Astrocyte (in vitro differentiated cells and primary cell): ENCODE measurements at places on chromosomes 7 and 10.

DNA sequence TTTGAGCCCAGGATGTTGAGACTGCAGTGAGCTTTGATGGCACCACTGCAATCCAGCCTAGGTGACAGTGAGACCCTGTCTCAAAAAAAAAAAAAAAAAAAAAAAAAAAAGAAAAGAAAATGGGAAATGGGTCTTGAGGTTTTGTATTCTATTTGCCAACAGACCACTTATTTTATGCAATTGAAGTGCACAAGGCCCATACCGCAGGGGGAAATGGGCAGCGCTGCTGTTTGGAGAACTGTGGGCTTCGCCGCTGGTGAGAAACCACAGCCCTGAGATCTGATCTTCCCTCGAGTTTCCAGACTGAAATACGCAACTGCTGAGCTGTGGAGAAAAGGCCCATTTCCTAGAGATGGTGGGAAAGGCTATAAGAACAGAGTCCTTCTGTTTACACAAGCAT, 512.0 kb downstream of the TCERG1L start:
- no peak for DNase-seq
- no peak overlapping the region for H3K4me3 ChIP-seq
- no peak overlapping the region for H3K27ac ChIP-seq
- no peaks in the 10 kb centered on the region for H3K36me3 ChIP-seq
- H3K4me1 ChIP-seq = no peaks in the 10 kb centered on the region

- H3K36me3 ChIP-seq = no peaks in the 10 kb centered on the region
- DNase-seq = peak; percentile 81
- no peaks in the 10 kb centered on the region for H3K27me3 ChIP-seq
- H3K4me3 ChIP-seq = peak overlapping the region; percentile 86
These were observed 146.3 kb downstream of the GPR85 start for GRCh38 chr7:112940314-112940732.

GRCh38 chr7:36820527-36821170, 96.4 kb upstream of the AOAH start:
- H3K36me3 ChIP-seq = no peaks in the 10 kb centered on the region
- H3K27me3 ChIP-seq = no peaks in the 10 kb centered on the region
- H3K27ac ChIP-seq = no peak overlapping the region
- no peak overlapping the region for H3K4me3 ChIP-seq
- DNase-seq = peak; percentile 56

DNA sequence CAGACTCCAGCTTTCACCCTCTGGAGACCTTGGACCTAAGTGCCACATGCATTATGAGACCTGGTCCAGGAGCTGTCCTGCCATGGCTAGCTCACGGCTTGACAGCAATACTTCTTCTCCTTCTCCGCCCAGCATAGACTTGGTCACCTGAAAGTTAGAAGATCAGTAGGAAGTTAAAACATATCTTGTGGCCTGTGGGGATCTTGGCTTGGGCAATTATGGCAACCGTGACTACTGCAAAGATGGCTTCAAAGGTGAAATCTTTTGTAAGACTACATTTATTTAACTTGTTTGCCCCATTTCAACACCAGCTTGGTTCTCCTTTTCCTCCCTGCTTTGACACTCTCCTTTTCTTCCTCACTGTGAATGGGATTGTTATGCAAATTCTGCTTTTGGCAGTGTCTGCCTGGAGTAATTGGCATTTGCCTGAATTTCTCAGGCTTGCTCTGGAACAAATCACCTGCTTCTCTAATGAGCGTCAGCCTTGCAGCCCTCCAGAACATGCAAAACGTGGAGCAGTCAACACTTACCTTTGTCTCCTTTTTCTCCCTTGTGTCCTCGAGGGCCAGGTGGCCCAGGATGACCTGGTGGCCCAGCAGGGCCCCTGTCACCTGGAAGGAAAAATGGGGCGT, 53.4 kb downstream of the COL17A1 start:
- H3K4me1 ChIP-seq = no peaks in the 10 kb centered on the region
- H3K4me3 ChIP-seq = no peak overlapping the region
- no peak for DNase-seq
- peaks cover 7% of the 10 kb centered on the region for H3K36me3 ChIP-seq
- H3K27me3 ChIP-seq = no peaks in the 10 kb centered on the region
- H3K27ac ChIP-seq = no peak overlapping the region

DNA sequence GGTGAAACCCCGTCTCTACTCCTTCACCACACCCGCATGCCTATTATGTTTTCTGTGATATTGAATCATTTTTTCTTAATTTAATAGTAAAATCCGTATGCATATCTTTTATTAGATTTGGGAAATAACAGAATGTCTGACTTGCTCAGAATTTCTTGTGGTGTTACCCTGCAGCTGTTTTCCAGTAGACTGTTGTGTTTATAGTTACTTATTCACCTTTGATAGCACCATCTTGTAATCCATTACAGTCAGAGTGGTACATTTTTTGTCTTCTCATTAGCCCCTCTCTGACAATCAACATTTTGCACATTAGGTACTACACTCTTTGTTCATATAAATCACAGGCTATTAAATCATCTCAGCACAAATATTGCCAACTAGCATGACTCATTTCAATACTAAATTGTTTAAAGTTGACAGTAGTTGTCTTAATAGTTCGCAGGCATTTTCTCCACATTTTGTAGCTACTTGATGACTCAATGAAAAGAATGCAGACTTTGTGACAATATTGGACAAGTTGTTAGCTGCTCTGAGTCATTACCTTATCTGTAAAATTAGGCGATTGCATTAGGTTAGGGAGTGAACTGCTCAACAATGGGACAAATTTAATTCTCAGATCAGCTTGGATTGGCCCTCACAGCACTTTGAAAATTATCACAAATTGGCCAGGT, 17.8 kb upstream of the SLC16A12 start:
- no peaks in the 10 kb centered on the region for H3K27me3 ChIP-seq
- peak overlapping the region; percentile 69 for H3K27ac ChIP-seq
- peaks cover 10% of the 10 kb centered on the region for H3K4me1 ChIP-seq

GRCh38 chr7:98079891-98080648, 26.6 kb upstream of the LMTK2 start:
- H3K36me3 ChIP-seq = no peaks in the 10 kb centered on the region
- no peaks in the 10 kb centered on the region for H3K4me1 ChIP-seq
- no peaks in the 10 kb centered on the region for H3K27me3 ChIP-seq
- H3K4me3 ChIP-seq = no peak overlapping the region
- no peak overlapping the region for H3K27ac ChIP-seq
